Calu3 (cell line): ENCODE measurements at places on chromosomes 2 and 18.

GRCh38 chr2:61179701-61180639 lies 18.0 kb downstream of the C2orf74 start:
- DNase-seq: no peak

DNA sequence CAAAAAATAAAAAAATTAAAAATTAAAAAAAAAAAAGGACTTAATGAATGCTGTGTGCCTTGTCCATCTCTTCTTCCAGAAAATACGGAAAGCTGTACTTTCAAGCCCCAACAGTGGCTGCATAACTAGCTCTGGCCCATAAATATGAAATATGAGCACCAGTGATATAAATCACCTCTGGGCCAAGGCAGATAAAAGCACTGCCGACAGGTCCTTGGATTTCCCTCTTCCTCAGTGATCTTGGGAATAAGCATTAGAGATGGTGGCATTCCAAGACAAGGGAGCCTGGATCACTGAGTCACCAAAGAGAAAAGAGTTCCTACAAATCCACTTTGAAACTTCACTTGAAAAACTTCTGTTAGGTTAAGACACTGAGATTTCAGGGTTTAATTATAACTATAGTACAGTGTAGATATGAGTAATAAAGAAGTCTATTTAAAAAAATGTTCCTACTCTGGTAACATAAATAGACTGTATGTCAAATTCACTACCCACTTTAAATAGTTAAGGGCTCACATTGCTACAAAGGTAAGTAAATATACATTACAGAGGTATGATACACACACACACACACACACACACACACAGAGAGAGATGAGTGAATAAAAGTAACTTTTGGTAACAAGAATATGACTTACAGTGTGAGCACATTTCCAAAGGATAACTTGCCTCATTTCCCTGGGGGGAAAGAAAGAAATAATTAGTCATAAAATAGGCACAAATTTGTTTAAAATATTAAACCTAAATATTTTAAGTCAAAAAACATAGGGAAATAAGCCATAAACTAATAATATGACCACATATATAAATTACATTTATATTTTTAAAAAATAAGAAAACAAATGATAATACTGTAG lies 35.6 kb downstream of the PPP3R1 start:
- no peak for DNase-seq

GRCh38 chr2:182047544-182047943 lies 61.9 kb downstream of the PPP1R1C start:
- DNase-seq: no peak

GRCh38 chr18:10559553-10560451 lies 34.0 kb downstream of the NAPG start:
- no peak for DNase-seq

DNA sequence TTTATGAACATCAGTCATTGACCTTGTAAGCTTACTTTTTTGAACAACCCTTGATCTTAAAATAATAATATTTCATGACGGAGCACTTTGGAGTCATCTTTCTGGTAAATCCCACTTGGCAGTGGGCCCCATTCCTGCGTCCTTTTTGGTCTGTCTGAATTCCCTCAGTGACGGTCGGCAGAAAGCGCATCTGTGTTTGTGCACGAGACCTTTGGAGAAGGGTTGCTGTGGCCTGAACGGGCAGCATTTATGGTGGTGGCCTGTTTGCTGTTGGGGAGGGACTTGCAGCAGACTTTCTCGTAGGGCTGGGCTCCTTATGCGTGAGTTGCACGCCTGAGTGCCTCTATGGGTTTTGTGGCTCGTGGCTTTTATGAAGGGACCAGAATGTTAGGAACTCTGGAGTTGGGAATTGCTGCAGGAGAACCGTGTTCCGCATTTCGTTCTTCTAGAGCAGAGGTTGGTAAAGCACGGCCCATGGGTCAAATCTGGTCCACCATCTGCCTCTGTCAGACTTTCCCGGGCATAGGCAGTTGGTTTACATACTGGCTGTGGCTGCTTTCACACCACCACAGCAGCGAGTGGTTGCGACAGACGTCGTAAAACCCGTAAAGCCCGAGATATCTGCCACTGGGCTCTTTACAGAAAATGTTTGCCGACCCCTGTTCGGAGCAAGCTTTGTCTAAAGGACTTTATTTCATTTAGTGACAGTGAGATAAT lies 30.8 kb downstream of the LPIN1 start:
- DNase-seq: no peak

DNA sequence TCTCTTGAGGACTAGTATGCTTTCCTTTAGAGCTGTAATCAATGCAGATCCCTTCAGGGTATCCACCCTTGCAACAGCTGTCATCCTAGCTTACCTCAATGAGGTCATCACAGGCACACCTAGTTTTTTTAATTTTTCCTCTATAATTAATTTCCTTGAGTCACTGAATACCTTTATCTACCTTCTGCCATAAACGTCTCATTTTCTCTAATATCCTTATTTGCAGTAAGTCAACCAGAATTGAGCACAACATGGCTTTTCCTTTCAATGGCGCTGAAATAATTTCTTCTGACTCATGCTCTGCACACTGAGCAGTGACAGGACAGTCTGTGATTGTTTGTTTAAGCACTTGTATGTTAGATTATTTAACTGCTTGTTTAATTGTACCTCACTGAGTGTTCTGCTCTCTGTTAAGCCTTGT lies 49.4 kb downstream of the ETAA1 start:
- no peak for DNase-seq

DNA sequence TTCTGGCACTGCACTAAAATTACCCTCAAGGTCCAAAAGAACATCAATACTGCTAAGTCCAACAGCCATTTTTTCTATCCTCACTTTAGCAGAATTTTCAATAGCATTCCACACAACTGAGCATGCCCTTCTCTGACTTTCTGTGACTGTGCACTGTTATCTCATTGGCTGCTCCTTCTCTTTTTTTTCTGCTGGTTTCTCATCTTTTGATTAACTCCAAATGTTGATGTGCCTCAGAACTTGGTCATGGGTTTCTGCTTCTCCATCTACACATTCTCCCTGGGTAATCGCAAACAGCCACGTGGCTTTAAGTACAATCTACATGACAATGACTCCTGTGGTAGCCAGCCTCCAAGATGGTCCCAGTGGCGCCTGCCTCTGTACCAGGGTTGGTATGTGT lies 75.0 kb upstream of the CD226 start:
- no peak for DNase-seq

GRCh38 chr2:137437386-137437785 lies 526.9 kb upstream of the HNMT start:
- DNase-seq: no peak

GRCh38 chr18:66136039-66136438 lies 385.2 kb downstream of the CDH7 start:
- DNase-seq: no peak

DNA sequence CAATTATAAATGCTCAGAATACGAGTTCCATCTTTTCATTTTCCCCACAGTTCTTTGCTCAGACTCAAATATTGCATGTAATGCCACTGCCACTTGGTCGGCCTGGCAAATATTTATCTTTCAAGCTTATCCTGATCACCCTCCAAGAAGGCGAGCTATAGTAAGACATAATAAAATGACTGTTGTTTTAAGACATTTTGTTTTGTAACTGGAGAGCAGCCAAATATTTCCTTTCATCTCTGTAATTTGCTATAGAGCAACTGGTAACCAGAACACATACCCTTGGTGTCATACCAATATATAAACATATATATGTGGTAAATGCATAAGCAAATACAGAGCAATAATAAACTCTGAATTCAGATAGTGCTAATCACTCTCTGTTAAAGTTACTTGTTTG lies 7.3 kb upstream of the ATL2 start:
- DNase-seq: no peak

DNA sequence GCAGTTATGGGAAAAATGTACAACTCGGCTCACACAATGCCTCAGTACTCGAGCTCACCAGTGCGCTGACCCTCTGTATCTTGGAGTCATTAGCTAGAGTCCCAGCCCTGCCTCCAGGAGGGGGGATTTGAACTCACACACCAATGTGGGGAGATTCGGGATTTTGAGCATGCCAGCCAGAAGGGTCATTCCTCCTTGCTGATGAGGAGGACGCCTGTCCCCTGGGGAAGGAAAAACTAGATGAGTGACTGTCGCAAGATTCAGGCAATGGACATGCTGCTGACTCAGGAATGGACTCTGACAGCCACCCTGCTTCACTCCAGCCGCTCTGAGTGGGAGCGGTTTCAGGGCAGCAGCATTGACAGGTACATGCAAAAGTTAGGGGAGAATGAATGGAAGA lies 20.6 kb downstream of the FIGN start:
- DNase-seq: no peak

DNA sequence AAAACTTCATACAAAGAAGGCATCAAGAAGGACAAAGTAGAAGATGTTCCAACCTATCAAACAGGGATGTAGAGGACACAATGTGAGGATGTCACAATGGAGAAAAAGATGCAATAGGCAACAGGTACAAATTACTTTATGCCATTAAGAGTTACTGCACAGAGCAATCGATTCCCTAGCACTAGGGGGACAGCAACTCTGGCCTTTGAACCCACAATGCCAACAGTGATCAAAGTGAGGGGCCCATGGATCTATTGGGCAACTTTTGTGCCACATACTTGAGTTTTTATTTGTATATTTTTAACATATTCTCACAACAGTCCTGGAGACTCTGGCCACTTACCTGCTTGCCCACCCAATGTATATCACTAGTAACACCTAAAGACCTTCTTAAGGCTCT lies 220.2 kb downstream of the HNMT start:
- no peak for DNase-seq

- DNase-seq: no peak
These were observed 94.9 kb downstream of the GBX2 start for GRCh38 chr2:236073246-236073645.

DNA sequence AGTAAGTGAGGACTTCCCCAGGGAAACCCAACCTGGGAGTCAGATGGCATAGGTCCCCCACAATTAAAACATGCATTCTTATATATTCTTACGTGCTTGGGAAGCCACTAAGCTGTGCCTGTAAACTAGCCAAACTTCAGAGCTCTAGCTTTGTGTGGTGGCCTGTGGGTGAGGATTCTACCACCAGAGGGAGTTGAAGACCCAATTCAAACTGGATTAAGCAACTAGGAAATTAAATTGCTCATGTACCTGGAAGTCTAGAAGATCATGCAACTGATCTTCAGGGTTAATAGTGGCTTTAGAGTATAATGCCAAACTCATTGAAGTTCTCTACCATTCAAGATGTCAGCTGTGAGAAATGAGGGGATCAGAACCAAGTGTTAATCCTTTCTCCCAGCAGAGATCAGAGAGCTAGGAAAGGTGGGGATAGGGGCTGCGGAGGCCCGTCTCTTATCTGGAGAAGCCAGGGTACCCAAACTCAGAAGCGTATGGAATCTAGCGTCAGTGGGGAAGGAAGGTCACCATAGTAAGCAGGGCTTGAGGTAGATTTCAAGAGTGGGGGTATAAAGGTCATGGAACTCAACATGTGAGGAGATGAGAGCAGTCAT lies 53.2 kb upstream of the CCDC85A start:
- peak; percentile 49 for DNase-seq

- no peak for DNase-seq
These were observed 19.5 kb upstream of the ERCC3 start for GRCh38 chr2:127313406-127313805.

DNA sequence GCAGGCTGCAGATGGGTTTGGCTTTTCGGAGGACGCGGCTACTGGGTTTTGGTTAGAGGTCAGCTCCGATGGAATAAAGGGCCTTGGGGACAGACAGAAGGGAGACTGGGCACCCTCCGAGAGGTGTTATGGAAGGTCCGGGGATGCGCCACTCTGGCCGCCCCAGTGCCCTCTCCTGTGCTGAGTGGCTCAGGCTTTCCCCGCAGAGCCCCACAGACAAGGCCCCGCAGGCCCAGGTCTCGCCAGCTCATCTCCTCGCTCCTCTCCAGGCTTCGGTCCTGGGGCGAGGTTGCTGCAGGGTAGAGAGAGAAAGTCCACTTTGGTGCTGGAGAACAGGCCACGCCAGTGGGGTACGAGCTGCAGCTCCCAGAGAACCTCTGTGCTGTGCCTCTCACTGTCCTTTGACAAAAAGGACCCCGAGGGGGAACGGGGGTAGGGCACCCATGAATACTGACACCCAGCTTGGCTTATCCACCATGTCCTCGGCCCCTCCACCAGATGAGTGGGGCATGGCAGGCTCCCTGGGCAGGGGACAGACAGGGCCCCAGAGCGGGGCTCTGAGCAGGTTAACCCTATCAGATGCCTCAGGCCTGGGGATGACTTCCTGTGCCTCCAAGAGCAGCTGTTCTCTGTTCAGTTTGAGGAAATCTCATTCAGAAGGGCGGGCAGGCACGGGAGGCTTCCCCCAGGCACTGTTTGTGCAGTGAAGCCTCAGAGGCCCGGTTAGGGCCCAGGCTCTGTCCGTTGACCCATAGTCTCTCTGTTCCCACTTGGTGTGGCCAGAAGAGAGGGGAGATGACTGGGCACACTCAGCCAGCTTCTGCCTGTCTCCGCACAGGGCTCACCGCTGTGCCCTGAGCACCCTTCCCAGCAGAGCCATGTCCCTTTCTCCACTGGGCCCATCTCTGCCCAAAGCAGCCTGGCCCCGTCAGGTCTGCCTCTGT lies 15.7 kb upstream of the CNNM3 start:
- no peak for DNase-seq

GRCh38 chr2:14634489-14635390 lies 2.2 kb downstream of the LRATD1 start:
- peak; percentile 91 for DNase-seq

DNA sequence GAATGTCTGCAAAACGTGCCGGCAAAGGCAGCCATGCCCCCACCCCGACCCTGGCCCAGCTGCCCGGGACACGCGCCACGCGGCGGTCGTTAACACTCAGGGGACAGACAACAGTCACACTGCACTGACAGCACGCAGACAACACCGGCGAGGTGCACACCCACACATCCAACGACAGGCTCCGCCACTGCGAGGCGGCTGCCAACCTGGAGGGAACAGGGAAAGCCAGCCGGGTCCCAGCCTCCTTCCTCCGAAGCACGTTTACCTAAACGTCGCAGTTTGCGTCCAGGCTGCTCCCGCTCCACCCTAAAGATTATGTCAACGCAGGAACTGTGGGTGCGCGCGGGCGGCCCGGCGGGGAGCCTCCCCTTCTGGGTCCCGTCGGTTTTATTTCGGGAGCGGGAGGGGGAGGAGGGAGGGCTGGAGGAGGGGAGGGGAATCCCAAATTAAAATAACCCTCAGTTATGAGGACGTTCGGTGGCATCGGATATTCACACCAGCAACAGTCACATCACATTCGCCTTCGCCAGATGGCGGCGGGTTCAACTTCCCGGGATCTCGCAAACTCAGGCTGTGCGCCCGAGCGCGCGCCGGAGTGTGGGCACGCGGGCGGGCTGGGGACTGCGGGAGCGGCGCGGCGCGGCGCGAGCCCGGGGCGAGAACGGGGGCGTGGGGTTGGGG lies 644 bp downstream of the PTGR3 start:
- DNase-seq: peak; percentile 53

DNA sequence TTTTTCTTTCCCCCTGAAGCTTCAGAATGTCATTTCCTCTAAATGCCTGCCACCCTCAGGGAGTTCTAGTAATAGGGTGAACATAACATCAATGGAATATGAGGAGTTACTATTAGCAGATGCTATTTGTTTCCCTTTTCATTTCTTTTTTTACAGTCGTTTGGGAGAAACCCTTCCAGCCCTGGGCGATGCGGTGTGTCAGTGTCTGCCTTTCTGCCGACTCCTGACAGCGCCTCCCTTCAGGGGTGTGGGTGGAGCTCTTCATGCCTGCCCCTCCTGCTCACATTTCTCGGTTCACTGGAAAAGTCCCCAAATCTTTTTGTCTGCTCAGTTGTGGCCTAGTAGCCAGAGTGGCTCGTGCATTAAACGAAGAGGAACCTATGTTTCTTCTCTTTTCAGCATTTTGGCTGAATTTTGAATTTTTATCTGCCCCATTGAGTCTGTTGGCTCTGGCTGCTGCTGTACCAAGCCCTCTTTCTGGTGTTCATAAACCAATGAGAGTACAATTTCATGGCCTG lies 72.3 kb downstream of the FMNL2 start:
- peak; percentile 50 for DNase-seq

GRCh38 chr2:65069439-65069824 lies 13.2 kb downstream of the CEP68 start:
- no peak for DNase-seq
